Stimulated activated memory B cell treated with anti-CD40 and anti-IgM and Interleukin-4, amounts not matched to agents 10 μg/mL and 1 μg/mL and 100 μg/mL, for 72 hours (primary cell): ENCODE measurements at places on chromosomes 11 and 22.

- ATAC-seq: no peak
- no peaks in the 10 kb centered on the region for H3K36me3 ChIP-seq
- peaks cover 9% of the 10 kb centered on the region for H3K4me1 ChIP-seq
- no peak overlapping the region for H3K4me3 ChIP-seq
- no peaks in the 10 kb centered on the region for H3K27me3 ChIP-seq
Measured at GRCh38 chr22:21064917-21065864, 19.4 kb downstream of the LRRC74B start.

GRCh38 chr11:99918761-99919160, 768.3 kb upstream of the ARHGAP42 start:
- H3K27ac ChIP-seq: no peak overlapping the region
- no peaks in the 10 kb centered on the region for H3K4me1 ChIP-seq
- no peaks in the 10 kb centered on the region for H3K36me3 ChIP-seq

DNA sequence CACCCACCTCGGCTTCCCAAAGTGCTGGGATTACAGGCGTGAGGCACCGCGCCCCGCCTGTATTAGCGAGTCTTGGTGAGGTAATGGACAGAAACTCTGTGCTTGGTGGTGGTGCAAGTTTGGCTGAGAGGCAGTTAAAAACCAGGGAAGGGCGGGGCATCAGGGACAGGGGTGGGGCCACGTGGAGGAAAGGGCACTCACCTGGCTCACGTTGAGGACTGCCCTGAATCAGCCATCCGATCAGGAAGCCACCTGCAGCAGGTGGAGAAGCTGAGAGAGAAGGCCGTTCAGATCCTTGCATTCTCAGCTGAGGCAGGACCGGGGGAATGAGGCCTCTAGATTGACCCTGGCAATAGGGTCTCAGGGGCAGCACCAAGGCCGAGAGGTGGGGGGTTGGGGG, 12.1 kb upstream of the CHRM1 start:
- no peak overlapping the region for H3K4me3 ChIP-seq
- no peaks in the 10 kb centered on the region for H3K4me1 ChIP-seq
- no peak overlapping the region for H3K27ac ChIP-seq
- no peak for ATAC-seq
- peaks cover 40% of the 10 kb centered on the region for H3K27me3 ChIP-seq

GRCh38 chr11:31233425-31233824, 136.1 kb downstream of the DCDC1 start:
- no peak for ATAC-seq
- H3K27ac ChIP-seq: no peak overlapping the region
- no peaks in the 10 kb centered on the region for H3K4me1 ChIP-seq
- H3K4me3 ChIP-seq: no peak overlapping the region
- no peaks in the 10 kb centered on the region for H3K27me3 ChIP-seq
- no peaks in the 10 kb centered on the region for H3K36me3 ChIP-seq

DNA sequence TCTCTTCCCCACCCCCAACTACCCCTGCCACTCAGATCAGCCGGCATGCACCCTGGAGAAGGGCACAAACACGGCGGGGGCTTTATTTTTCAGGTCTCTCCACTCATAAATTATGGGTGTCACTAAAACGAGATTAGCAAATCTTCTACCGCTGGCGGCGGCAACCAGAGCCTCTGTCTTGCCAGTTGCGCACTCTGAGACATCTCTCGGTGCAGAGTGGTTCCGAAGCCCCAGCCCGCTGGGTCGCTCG, 125.3 kb upstream of the C11orf58 start:
- no peak for ATAC-seq
- peaks cover 23% of the 10 kb centered on the region for H3K4me1 ChIP-seq
- peak overlapping the region; percentile 60 for H3K4me3 ChIP-seq
- peaks cover 9% of the 10 kb centered on the region for H3K27me3 ChIP-seq
- H3K36me3 ChIP-seq: no peaks in the 10 kb centered on the region
- no peak overlapping the region for H3K27ac ChIP-seq

DNA sequence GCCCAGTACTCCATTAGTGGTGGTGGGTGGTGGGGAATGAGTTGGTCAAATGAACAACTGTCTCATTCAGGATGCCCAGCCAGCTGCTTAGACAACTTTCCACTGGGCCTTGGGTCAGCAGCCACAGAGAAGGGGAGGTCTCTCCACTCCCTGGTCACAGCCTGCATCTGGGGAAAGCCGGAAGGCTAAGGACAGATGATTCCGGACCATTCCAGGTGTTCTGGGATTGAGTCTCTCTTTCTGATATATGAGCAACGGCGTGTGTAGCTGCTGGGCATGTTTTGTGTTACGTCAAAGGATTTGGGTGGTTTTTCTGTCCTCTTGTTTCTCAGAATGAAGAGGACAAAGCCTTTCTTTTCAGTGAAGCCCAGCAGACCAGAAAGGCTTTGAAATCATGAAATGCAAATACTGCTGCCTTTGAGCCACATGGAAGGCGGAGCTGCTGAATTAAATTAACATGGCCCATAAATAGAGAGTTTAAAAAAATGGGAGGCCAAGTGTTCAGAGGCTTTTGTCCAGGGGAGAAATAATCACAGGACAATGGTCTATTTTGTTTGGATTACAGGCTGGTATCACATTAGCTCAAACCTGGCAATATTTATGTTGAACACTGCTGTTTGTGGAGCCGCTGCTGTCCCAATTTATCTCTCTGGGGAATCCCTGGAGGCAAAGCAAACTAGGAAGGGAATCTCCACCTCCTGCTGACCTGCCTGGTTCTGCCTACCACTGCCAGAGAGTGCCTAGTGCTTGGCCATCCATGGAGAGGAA, 234.4 kb upstream of the E2F8 start:
- no peaks in the 10 kb centered on the region for H3K36me3 ChIP-seq
- H3K27ac ChIP-seq: no peak overlapping the region
- H3K4me1 ChIP-seq: peaks cover 8% of the 10 kb centered on the region
- no peak overlapping the region for H3K4me3 ChIP-seq
- ATAC-seq: no peak
- H3K27me3 ChIP-seq: peaks cover 18% of the 10 kb centered on the region
